ENCODE measurements at places on chromosomes 11 and 22.

DNA sequence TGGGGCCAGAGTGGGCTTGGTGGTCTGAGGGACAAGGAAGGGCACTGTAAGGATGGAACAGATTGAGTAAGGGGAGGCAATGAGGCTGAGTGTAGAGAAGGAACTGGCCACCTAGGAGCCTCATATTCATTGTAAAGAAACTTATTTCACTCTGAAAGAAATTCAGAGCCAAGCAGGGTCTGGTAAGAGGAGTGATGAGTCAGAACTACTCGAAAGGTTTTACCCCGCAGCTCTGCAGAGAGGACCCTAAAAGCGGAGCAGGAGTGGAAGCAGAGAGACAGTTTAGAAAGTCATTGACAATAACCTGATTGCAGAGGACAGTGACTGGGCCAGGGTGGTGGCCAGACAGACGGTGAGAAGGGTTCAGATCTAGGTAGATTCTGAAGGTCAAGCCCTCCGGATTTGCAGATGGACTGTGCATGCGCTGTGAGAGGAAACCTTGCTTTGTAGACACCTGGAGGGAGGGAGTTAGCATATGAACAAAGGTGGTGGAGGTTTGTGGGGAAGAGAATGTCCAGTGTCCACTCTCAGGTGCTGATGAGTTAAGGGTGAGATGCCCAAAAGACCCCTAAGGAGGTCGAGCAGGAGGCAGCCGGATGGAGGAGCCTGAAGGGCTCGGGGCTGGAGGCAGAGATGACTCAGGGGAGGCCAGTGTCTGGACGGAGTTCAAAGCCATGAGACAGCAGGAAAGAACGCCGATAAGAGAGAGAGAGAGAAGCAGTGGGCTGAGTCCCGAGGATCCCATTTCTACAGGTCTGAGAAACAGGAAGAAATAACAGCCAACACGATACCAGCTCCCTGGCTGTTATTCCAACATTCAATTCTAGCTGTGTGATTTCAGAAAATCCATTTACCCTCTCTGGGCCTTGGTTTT lies 546.0 kb downstream of the BRD1 start:
- DNase-seq, result no peak

GRCh38 chr11:119991669-119992068 lies 146.2 kb downstream of the TRIM29 start:
- DNase-seq, result no peak

DNA sequence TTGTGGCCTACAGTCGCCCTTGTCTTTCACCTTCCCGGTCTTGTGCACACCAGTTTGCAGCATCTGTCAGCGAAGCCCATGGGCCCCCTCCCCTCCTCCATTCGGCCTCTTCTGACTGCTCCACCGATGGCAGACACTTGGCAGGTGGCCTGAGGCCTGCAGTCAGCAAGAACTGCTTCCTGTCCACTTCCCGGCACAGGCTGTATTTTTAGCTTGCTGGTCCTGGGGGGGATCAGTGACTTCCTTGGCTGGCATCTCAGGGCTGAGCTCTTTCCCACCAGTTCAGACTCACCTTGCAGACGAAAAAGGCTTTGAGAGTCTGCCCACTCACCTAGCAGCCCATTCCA lies 106.4 kb downstream of the SYN3 start:
- DNase-seq, result peak; percentile 67

DNA sequence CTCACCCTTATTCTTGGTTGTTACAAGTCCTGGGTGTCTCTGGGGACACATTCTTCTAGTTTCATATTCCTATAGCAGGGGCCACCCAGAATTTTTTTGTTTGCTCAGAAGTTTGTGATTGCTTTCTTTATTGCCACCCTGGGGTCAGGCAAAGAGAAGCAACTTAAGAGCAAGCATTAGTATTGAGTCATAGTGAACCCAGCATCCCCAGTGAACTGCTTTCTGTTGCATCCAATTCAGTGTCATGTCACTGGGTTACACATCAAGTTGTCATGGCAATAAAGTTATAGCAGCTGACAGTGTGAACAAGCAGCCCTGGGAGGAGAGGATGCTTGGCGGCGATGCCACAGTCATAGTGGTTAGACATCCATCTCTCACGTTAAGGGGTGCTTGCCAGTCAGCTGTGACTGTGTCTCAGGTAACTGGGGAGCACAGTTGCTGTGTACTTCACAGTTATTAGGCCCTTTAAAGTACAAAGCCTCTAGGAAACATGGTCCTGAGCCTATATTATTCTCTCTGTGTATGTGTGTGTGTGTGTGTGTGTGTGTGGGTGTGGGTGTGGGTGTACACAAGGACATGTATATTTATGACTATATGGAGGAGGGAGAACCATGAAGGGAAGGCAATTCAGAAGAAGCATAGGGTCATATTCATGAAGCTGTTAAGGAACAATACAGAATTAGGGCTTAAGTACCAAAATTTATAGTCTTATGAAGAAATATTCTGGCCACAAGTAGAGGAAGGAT lies 52.5 kb downstream of the TRIM44 start:
- no peak for DNase-seq

DNA sequence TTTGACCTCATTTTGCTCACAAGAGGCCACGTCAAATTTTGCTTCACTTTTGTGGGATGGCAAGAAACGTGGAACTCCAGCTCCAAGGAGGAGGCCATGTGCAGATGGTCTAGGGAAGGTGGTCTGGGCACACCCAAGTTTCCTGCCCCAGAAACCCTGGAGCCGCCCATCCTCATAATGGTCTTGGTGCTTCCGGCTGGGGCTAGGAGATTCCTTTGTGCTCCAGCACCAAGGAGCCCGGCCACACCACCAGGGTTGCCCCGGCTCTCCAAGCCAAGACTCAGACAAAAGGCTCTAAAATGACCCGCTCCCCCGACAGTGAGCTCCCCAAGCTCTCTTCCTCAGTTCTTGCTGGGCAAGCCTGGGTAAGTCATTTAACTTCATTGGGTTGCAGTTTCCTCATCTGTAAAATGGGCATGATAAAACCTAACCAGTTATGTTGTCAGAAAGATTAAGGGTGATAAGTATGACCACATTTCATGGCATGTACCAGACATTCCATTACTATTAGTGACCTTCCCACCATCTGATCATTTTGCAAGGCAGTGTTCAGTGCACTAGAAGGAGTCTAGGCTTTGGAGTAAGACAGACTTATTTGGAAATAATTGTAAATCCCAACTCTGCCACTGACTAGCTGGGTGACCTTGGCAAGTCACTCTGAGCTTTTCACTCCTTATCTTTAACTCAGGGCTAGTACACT lies 23.3 kb downstream of the DKK3 start:
- no peak for DNase-seq

- DNase-seq, result no peak
These were observed 788.3 kb downstream of the TBC1D22A start for GRCh38 chr22:47550524-47551430.

- DNase-seq, result no peak
These were observed 4.0 kb upstream of the TP53AIP1 start for GRCh38 chr11:128946648-128947047.

DNA sequence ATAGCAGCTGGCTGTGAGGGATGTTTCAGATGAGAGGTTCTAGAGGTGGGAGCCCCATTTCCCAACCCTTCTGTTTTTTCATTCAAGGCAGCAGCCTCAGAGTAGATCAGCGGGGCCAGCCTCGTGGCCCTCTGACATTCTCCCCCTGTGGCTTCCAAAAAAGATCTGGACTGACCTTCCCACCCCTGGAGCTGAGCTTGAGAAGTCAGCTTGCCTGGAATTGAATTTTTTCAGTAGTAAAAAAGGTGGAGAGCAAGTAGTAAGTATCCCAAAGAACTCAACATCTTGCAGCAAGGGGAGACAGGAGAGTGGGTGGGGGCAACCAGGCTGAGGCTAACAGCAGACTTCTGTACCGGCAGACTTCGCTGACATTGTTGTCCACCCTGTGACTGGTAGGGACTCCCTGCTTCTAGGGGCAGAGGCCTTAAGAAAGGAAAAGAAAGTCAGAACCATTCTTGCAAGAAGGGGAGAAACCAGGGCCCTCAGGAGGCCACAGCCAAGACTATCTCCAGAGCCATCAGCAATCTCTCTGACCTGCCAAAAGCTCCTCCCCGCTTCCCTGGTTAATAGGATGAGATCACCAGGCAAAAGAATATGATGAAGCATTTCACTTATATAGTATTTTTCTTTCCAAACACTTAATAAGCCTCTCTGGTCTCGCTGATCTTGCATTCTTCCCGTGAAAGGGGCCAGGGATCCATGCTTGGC lies 2.0 kb upstream of the GRIK4 start:
- DNase-seq, result no peak

GRCh38 chr11:112922606-112923005 lies 38.6 kb upstream of the NCAM1 start:
- no peak for DNase-seq

DNA sequence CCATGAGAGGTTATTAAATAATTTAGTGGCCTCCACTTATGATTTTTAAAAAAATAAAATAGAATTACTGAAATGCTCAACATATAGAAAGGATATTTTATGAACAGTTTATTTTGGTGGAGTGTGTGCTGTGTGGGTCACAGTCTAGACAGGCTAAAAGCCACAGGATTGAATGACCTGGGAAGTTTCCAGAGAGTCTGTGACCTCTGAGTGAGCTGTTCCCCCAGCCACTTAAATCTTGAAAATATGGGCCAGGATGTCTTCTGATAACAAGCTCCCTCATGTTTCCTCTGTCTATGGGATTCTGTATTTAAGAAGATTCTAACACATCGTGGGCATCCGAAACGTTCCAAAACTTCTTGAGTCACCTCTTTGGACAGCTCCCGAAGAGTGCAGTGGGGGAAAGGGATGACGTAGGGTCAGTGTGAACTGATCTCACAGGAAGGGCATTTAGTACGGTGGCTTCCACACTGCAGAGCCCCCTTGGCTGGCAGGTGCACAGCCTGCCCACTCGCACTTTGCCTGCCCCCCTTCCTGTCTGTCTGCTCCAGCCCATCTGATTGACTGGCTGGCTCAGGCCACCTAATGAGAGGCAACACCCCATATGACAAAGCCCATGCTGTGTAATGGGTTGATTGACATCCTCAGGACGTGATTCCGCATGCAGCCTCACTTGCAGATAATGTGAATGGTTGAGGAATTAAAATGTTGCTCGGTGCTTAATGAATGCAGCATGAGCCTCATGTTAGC lies 97.4 kb downstream of the NTM start:
- no peak for DNase-seq

- DNase-seq, result no peak
These were observed 29.1 kb upstream of the TMPRSS4 start for GRCh38 chr11:118047749-118048148.

GRCh38 chr22:49363526-49364230 lies 464.0 kb downstream of the BRD1 start:
- no peak for DNase-seq

GRCh38 chr22:42007922-42008321 lies 9.3 kb downstream of the WBP2NL start:
- DNase-seq, result no peak

DNA sequence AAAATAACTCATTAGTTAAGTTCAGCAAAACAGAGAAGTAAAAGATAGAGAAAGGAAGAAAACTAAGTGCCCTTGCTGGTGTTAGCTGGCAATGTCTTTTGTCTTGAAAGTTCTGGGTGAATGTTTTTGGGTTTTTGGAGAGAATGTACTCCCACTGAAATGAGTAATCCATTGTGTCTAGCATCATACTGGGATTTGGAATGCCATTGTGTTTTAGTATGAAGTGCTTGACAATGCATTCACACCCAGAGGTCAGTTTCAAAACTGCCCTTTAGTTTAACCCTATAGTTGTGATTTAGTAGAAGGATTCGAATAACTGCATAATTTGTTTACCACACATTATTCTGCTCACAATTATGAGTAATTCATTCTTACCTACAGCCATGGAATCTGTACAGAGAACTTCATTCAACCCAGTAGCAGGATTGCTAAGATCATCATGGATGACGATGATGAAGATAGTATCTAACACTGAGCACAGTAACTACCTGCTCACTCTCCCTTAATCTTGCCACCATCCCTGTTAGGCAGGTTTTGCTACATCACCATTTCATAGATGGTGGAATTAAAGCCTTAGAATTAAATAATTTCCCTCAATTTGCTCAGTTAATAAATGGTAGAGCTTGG lies 33.9 kb downstream of the MAML2 start:
- DNase-seq, result no peak

GRCh38 chr11:106983991-106984390 lies 34.3 kb downstream of the GUCY1A2 start:
- no peak for DNase-seq

Measured in right hindlimb (tissue), 1 donor.